ENCODE measurements at places on chromosomes 5 and 9.

- no peaks in the 10 kb centered on the region for H3K27me3 ChIP-seq
- H3K27ac ChIP-seq = no peak overlapping the region
- no peak for DNase-seq
- H3K4me1 ChIP-seq = no peaks in the 10 kb centered on the region
Observed at GRCh38 chr5:55123365-55123764, 20.9 kb downstream of the GZMA start.

DNA sequence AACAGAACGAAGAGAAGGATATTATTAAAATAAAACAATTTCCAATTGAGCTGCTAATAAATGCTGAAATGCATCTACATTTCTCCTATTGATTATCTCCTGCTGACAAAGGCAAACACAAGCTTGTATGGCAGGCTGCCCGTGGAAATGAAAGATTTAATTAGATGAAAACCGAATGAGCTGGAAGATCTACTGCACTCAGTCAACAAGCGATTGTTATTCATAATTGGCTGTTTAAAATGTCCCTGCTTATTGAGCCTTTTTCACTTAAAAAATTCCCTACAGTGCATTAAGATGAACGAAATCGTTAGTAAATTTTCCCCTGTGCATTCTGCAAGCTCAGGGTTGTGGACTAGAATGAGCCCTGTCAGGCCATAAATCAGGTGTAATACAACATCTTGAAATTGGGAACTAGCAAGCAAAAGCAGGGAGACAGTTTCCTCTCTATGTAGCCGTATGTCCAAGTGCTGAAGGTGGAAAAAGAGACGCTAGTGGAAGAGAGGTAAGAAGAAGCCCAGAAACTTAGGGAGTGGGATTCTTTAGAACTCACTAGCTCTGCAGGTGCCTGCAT lies 28.5 kb upstream of the KIF4B start:
- no peaks in the 10 kb centered on the region for H3K4me1 ChIP-seq
- H3K27me3 ChIP-seq = no peaks in the 10 kb centered on the region
- no peak for DNase-seq
- H3K27ac ChIP-seq = no peak overlapping the region

- H3K4me3 ChIP-seq = peak overlapping the region; percentile 41
- H3K27me3 ChIP-seq = peaks cover 47% of the 10 kb centered on the region
- peaks cover 7% of the 10 kb centered on the region for H3K4me1 ChIP-seq
- no peak overlapping the region for H3K27ac ChIP-seq
Observed at GRCh38 chr9:122228191-122228567, 578 bp downstream of the LHX6 start.

GRCh38 chr5:146313027-146313426 lies 25.6 kb upstream of the POU4F3 start:
- H3K36me3 ChIP-seq = no peaks in the 10 kb centered on the region
- DNase-seq = no peak
- no peak overlapping the region for H3K27ac ChIP-seq
- no peaks in the 10 kb centered on the region for H3K4me1 ChIP-seq
- H3K4me3 ChIP-seq = no peak overlapping the region
- peaks cover 21% of the 10 kb centered on the region for H3K27me3 ChIP-seq

- no peaks in the 10 kb centered on the region for H3K4me1 ChIP-seq
- no peak for DNase-seq
- H3K27me3 ChIP-seq = no peaks in the 10 kb centered on the region
Observed at GRCh38 chr5:91171322-91171721, 211.8 kb downstream of the ARRDC3 start.

DNA sequence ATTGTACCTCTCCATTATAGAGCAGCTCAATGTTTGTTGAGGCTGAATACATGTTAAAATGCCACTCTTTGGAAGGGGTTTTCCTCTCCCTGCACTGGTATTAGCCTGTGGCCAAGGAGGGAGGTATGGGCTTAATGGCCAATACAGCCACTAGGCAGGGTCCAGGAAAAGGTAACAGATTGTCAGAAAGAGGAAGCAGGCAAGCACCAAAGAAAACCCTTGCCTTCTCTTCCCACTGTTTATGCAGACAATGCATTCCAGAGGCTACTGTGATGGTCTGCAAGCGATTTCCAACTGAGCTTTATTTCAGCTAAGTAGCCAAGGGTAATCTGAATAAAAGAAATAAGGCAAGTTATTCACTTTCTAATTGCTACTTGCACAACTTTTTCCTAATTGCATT lies 95.3 kb upstream of the SLC27A6 start:
- no peaks in the 10 kb centered on the region for H3K27me3 ChIP-seq
- no peak overlapping the region for H3K27ac ChIP-seq
- H3K36me3 ChIP-seq = no peaks in the 10 kb centered on the region
- no peaks in the 10 kb centered on the region for H3K4me1 ChIP-seq
- H3K4me3 ChIP-seq = no peak overlapping the region
- DNase-seq = no peak

DNA sequence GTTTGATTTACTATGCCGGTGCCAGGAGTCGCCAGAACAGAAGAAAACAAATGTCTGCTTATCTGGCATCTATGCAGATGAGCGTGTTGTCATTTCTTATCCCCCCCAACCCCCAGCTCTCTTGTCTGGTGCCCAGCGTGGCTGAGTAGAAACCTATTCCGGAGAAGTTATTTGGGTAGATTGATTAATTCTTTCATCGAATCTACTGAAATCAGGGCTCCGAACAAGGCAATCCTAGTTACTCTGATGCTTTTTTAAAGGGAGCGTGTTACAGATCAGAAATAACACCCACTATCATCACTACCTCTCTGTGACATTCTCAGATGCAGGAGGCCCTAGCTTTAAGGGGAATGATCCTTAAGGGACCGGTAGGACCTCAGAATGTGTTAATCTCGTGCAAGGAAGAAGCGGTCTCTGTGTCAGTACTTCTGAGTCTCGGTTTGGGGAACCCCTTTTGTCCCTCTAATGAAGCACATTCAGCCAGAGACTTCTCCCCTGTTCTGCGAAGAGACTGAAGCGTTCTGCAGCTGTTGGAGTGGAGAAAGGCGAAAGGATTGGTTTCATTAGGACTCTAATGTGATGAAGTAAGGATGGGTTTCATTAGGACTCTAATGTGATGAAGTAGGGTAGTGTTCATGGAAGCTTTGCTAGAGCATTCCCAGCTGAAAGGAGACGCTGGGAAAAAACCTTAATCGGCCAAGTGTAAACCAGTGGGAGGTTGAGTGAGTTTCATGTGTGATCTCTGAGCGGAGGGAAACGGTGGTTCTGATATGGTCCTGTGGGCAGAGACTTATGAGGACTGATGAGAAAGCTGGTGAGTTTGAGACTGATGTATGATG lies 1.5 kb downstream of the PIP5K1B start:
- H3K4me3 ChIP-seq = no peak overlapping the region
- peaks cover 29% of the 10 kb centered on the region for H3K27me3 ChIP-seq
- H3K36me3 ChIP-seq = no peaks in the 10 kb centered on the region
- DNase-seq = no peak

DNA sequence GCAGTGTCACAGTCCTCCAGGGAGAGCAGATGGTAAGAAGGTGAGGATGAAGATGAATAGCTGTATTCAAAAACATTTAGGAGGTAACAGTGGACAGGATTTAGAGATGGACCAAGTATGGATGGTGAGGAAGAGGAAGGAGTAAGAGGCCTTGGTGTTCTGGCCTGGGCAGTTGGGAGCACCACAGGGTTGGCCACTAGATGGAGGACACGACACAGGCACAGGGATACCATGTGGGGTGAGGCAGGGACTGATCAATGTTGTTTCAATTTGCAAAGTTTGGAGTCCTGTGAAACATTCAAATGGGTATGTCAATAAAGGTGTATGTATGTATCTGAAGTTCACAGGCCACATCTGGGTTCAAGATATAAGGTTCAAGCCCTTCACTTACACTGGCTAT lies 141.1 kb upstream of the RASEF start:
- H3K4me1 ChIP-seq = no peaks in the 10 kb centered on the region
- H3K27me3 ChIP-seq = no peaks in the 10 kb centered on the region
- no peaks in the 10 kb centered on the region for H3K36me3 ChIP-seq
- no peak overlapping the region for H3K27ac ChIP-seq
- no peak overlapping the region for H3K4me3 ChIP-seq
- DNase-seq = no peak

GRCh38 chr5:177334155-177334551 lies 17.3 kb downstream of the LMAN2 start:
- no peaks in the 10 kb centered on the region for H3K27me3 ChIP-seq
- no peak overlapping the region for H3K27ac ChIP-seq
- H3K4me3 ChIP-seq = no peak overlapping the region
- H3K36me3 ChIP-seq = peaks cover 38% of the 10 kb centered on the region
- DNase-seq = no peak

GRCh38 chr5:79173626-79174025 lies 62.0 kb downstream of the BHMT start:
- DNase-seq = no peak
- H3K4me1 ChIP-seq = no peaks in the 10 kb centered on the region
- H3K4me3 ChIP-seq = no peak overlapping the region
- no peak overlapping the region for H3K27ac ChIP-seq
- H3K27me3 ChIP-seq = no peaks in the 10 kb centered on the region

Data from T-cell (primary cell).